SW480 (cell line): ENCODE measurements at places on chromosomes 6 and 20.

- DNase-seq = no peak
Measured at GRCh38 chr6:113432521-113433334, 424.4 kb upstream of the MARCKS start.

DNA sequence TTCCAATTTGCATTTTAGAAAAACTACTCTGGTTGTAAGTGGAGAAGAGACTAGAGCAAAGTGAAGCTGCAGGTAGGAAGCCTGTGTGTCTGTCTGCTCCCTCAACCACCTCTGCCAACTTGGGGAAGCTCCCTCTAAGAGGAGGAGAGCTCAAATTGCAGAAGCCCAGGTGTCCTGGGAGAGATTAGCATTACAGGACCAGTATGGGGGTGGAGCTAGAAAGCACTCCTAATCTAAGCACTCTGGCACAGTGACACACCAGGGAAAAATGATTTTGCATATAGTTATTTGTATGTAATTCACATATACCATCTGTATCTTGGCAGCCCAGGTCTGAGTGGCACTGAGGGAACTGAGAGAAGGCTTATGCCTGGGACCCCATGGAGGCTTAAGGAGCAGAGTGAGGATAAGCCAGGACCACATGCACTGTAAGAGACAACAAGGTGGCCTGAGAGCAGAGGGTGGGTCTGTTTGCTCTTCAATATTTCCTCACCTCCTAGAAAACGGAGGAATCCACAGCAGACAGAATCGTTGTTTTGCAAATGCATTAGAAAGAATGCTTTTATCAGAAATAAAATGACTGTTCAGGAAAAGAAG lies 13.6 kb downstream of the GSTA2 start:
- DNase-seq = no peak

- DNase-seq = no peak
Measured at GRCh38 chr6:109053336-109053735, 41.3 kb downstream of the SESN1 start.

DNA sequence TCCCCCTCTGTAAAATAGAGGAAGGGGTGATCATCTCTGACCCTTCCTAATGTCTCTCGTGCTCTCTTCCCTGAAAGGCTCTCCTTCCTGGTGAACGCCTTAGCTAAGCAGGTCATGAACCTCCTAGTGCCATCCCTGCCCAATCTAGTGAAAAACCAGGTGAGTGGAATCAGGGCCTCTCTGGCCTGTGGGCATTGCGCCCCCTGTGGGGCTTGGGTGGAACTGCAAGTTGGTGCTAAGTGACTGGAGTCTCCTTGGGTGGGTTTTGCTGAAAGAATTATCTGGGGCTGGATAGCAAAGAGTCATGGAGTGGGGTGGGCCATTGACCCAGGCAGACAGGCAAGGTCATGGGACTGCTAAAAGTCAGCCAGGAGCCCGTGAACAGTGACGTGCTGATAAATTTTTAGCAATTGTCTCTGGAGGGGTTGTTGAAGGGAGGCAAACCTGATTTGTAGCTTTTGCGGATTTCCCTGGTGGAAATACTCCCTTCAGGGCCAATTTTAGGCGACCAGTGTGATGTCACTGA lies 8.9 kb downstream of the BPIFB1 start:
- DNase-seq = peak; percentile 38

DNA sequence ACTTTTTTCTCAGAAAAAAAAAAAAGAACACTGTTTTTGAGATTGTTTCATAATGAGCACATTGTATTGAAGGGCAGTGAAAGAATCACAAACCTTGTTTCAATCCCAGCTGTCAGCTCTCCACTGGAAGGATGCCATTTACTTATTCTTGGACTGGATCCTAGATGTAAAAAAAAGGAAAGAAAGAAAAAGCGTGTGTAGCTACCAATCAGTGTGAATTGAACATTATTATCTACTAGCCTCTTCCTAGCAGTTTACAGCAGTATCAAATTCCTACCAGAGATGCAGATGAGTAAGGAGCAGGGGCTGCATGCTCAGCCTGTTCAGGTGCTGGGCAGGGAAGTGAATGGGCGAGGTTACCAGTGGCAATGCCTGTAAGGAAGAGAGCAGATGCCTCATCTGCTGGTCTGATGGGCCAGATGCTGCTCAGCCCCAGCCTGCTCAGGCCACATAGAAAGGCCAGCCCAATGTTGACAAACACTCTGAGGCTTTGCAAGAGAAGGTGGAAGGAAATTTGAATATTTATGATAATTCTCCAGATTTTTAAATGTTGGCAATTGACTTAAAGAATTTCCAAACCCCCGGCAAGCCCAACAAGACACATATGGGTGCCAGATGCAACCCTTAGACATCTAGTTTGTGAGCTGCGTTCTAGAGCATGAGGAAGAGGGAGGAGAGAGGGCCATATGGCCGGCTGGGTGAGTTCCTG lies 189.5 kb downstream of the IBTK start:
- no peak for DNase-seq

DNA sequence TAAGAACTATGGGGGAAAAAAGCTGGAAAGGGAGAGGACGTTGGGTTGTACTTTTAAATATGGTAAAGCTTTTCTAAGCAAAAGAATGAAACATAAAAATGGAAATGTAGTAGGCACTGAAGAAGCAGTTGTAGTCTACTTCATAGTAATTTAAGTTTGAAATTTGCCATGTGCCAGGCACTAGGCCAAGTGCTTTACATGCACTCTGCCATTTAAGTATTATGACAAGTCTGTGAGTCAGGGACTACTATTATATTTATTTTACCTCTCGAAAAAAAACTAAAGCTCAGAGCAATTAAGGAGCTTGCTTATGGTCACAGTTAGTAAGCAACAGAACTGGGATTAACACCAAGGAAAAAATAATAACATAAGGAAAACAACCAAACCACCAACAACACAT lies 257.8 kb downstream of the GMDS start:
- no peak for DNase-seq

- no peak for DNase-seq
Measured at GRCh38 chr6:1584996-1585668, 24.6 kb upstream of the FOXC1 start.

- peak; percentile 74 for DNase-seq
Measured at GRCh38 chr6:75601304-75602245, at the start of gene SENP6. Gene SENP6, plus strand, starts transcription at chr6:75601880. Its CDS starts 645 bp downstream, at chr6:75602525.

DNA sequence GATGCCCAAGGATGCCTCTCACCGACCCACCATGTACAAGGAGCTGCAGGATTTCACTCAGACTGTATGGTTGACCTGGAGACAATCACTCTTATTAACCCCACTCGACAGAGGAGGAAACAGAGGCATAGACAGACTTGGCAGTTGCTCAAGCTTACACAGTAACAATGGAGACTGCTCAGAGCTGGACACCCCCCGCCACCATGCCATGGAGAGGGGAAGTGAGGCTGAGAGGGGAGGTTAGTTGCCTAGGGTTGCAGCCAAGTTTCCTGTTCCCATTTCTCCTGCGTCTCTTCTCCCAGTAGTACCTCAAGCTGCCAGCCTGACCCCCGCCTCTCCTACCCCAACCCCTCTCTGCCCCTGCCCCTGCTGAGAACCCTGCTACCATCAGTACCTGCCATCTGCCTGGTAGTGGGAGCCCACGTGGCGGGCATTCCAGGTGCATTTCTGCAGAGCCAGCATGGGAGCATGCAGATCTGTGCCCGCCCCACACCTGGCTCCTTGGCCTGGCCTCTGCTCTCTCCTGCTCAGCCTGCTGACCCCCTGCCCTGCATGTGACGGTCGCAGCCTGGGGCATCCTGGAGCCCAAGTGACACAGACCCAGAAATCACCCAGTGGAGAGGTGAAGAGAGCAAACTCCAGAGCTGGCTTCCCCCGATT lies 157.7 kb downstream of the PREX1 start:
- no peak for DNase-seq

- DNase-seq = no peak
Measured at GRCh38 chr6:97632341-97632740, 349.3 kb upstream of the MMS22L start.

- DNase-seq = peak; percentile 21
Measured at GRCh38 chr20:62254021-62254724, 15.9 kb downstream of the OSBPL2 start.

GRCh38 chr6:9173229-9173628 lies 737.9 kb upstream of the SLC35B3 start:
- no peak for DNase-seq

GRCh38 chr20:4795394-4795793 lies 73.7 kb downstream of the PRND start:
- peak; percentile 71 for DNase-seq

GRCh38 chr6:137271245-137272183 lies 52.3 kb upstream of the IFNGR1 start:
- DNase-seq = peak; percentile 48

GRCh38 chr6:7910298-7910653 lies 312 bp downstream of the TXNDC5 start:
- no peak for DNase-seq

GRCh38 chr6:66396549-66396948 lies 689.5 kb upstream of the EYS start:
- no peak for DNase-seq

GRCh38 chr20:57918551-57918950 lies 208.7 kb upstream of the PMEPA1 start:
- no peak for DNase-seq

DNA sequence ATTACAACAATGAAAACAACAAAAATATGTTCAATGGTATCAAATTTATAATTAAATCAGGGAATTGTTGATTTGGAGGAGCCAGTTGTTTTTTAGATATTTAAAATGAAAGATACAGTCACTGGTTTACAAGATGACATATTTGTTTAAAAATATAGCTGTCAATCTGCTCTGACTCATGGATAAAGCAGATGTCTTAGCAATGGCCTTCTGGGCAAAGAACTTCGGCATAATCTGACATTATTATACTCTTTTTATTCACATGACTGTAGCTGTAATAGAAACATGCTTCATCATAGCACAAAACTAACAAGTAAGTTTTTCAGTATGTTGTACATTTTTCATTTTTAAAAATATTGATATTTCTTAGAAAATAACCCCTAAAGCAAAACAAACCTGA lies 267.4 kb downstream of the CENPW start:
- DNase-seq = no peak

DNA sequence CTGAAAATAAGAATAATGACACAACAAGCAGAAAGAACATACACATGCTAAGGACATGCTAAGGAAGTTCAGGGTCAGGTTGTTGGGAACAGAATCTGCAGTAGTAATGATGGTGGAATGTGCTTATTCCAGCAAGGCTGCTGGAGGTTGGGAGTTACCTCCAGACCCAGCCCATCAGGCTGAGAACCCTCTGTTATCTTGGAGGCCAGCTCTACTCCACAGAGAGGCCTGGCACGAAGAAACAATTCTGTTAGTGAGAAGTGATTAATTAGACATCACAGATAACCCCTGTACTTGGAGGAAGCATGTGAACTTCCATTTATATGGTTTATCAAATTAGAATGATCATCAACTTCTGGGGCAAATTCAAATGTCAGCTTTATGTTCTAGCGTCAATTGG lies 22.1 kb upstream of the ARHGAP18 start:
- no peak for DNase-seq
